ENCODE measurements at places on chromosomes 13 and 19.

DNA sequence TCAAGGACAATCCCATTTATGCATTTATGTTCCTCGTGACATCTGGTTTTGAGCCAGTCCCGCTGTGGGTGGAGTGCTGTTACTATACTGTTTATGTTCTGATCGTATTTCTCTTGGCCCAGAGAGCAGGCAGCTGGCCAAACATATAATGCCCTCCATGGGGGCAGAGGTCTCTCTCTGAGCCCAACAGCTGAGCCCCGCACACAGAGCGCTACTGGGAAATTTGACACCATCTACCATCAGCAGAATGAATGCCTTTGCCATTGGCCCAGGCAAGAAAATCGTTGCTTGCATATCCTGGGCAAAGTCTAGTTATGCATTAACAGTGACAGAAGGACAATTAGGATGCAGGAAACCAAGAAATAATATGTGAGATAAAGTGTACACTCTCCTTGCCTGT lies 126.8 kb upstream of the CACNA1A start:
- DNase-seq = peak; percentile 99

DNA sequence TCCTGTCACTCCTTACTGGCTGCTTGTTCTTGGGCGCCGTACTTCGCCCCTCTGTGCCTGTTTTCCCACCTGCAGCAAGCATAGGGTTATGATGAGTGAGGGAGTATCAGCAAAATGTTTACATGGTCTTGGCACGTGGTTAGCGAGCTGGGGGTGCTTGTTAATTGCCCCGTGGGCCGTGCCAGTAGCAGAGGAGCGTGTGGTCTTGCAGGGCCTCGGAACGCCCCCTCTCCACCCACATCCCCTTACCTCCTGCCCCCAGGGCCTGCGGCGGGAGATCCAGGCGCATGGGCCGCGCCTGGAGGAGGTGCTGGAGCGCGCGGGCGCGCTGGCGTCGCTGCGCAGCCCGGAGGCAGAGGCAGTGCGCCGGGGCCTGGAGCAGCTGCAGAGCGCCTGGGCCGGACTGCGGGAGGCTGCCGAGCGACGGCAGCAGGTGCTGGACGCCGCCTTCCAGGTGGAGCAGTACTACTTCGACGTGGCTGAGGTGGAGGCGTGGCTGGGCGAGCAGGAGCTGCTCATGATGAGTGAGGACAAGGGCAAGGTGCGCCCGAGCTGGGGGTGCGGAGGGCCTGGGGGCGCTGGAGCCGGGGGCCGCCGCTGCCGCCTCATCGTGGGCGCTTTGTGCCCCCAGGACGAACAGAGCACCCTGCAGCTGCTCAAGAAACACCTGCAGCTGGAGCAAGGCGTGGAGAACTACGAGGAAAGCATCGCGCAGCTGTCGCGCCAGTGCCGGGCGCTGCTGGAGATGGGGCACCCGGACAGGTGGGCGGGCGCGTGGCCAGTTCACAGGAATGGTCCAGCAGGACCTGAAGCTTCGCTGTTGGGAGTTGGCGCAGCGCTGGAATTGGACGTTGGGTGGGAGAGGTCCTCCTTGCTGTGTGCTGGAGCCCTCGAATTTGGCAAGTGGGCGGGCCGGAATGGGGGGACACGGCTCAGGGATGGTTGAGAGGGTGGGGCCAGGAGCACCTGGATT lies 22.5 kb upstream of the SHKBP1 start:
- DNase-seq = no peak

GRCh38 chr13:20927596-20928257 lies 25.2 kb upstream of the XPO4 start:
- DNase-seq = no peak

DNA sequence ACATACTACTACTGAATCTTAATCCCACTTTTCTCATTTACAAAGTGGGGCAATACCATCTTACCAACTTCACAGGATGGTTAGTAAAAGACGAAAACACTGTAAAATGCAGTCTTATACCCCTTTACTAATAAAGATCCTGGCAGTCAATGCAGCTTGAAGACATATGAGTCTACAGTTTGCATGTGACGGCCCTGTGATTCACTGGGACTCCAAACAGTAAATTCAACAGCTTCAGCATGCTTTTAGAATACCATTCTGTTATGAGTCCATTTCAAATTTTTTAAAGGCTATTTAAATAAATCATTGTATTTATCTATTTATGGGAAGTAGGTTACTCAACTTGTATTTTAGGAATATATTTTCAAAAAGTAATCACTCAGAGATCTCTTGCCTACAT lies 629.1 kb downstream of the LIG4 start:
- DNase-seq = no peak

DNA sequence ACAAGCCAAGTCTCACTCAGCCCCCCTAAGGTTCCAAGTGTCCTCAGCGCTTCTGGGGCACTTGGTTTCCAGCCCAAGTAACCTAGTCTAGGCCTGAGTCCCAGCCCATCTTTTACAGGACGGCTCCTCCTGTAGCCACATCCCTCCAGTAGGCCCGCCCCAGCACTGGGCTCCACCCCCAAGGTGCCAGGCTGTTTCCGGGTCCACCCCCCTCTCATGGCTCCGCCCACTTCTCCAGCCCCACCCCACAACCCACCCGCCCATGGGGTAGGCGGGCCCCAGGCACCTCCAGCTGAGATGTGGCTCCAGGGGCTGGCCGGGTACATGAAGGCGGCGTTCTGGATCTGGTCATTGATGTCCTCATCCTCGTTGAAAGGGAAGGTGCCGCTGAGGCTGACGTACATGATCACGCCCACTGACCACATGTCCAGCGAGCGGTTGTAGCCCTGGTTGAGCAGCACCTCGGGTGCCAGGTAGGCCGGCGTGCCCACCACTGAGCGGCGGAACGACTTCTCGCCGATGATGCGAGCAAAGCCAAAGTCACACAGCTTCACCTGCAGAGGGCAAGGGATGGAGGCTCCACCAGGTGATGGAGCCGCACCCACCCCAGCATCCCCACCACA lies 17.2 kb upstream of the DACT3 start:
- DNase-seq = no peak

DNA sequence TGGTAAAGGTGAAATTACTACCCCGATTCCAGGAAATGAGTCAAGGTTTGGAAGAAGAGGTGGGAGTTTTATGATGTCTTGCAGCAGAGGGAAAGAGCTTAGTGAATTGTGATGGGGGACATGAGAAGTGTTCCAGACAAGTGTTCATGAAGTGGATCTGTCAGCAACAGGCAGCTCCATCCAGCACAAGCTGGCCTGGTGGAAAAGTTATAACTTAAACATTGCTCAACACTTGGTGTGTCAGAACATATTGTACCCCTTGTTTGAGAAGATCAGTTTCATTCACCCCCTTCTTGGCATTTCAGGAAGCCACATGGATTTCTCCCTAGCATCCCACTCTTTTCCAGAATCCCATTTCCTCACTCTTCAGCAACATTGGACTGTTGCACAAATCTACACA lies 222.0 kb downstream of the B3GLCT start:
- DNase-seq = no peak

- peak; percentile 57 for DNase-seq
Measured at GRCh38 chr13:107866032-107866940, 349.1 kb downstream of the LIG4 start.

DNA sequence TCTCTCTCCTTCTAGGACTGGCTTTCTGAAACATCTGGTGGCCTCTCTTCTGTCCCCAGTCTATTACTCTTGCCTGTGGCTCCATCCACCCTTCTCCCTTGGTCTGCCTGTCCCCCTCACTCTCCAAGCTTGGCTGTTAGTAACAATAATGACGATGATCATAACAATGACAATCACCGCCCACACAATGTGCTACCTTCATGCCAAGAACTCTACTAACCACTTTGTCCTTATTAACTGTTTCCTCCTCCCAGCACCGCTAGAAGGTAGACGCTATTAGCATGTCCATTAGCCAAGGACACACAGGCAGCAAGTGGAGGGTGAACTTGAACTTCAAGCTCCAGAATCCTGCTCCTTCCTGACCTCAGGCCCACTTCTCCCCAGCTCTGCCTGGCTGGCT lies 2.7 kb downstream of the GYS1 start:
- DNase-seq = no peak

DNA sequence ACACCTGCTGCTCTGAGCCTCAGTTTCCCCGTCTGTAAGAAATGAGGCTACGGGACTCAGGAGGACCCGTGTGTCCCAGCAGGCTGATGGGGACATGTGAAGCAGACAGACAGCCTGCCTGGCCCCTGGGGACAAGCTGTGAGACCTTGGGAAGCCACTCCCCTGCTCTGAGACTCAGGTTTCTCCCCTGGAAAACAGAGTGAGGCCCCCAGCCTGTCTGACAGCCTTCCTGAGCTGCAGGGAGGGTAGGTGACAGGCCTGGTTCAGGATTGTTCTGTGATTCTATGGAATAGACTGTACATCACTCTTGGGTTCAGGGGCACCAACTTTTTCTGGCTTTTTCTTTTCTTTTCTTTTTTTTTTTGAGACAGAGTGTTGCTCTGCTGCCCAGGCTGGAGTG lies 2.9 kb upstream of the NTF4 start:
- no peak for DNase-seq

GRCh38 chr19:17098326-17098725 lies 22.7 kb downstream of the MYO9B start:
- no peak for DNase-seq

- no peak for DNase-seq
Measured at GRCh38 chr13:102817907-102818306, 19.0 kb downstream of the BIVM start.

- DNase-seq = no peak
Measured at GRCh38 chr13:88895261-88895941, 1224.2 kb downstream of the SLITRK5 start.

GRCh38 chr19:29623726-29624488 lies 17.8 kb downstream of the POP4 start:
- no peak for DNase-seq

DNA sequence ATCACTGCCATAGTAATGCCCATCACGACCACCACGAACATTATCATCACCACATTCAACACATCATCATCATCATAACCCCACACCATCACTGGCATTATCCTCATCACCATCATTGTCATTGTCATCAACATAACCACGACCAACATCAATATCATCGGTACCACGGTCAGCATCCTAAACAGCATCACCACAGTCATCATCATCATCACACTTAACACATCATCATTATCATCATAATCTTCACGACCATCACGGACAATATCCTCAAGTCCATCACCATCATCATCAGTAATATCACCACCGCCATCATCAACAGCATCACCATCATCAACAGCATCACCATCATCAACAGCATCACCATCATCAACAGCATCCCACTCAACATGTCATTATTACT lies 70.3 kb downstream of the MBD3L1 start:
- DNase-seq = no peak
